ENCODE measurements at places on chromosomes 1 and 21. TPM values are rescaled to one million over a fixed set of nuclear protein-coding genes. Genes with fewer than 3 reads are reported as not detected.

FLG2 gene
- not detected for total RNA-seq

GNG12 gene
- 66.8 TPM for total RNA-seq

ZSCAN20 gene
- total RNA-seq: 1.7 TPM

ATP6V1G3 gene
- total RNA-seq: not detected

KDF1 gene
- total RNA-seq: 0.12 TPM

SYPL2 gene
- 0.10 TPM for total RNA-seq

PLA2G2F gene
- total RNA-seq: not detected

LACTBL1 gene
- not detected for total RNA-seq

CASQ2 gene
- total RNA-seq: not detected

TSSK3 gene
- total RNA-seq: not detected

ARV1 gene
- 26.0 TPM for total RNA-seq

PRAMEF6 gene
- total RNA-seq: not detected

GJA9 gene
- total RNA-seq: 0.07 TPM

PATJ gene
- 4.6 TPM for total RNA-seq

FAM163A gene
- total RNA-seq: not detected

LYST gene
- total RNA-seq: 3.6 TPM

RGS7 gene
- total RNA-seq: not detected

ZFP69B gene
- 1.2 TPM for total RNA-seq

HSD3B1 gene
- total RNA-seq: not detected

UTS2 gene
- not detected for total RNA-seq

WNT3A gene
- not detected for total RNA-seq

AQP10 gene
- not detected for total RNA-seq

MXRA8 gene
- 0.61 TPM for total RNA-seq

VTCN1 gene
- total RNA-seq: not detected

SLC25A34 gene
- not detected for total RNA-seq

PHTF1 gene
- 14.8 TPM for total RNA-seq

RHCE gene
- total RNA-seq: 0.09 TPM

ZSWIM5 gene
- total RNA-seq: 0.56 TPM

RIPPLY3 gene
- total RNA-seq: 0.46 TPM

TRABD2B gene
- 2.1 TPM for total RNA-seq

SMIM1 gene
- 1.7 TPM for total RNA-seq

LRRC8C gene
- total RNA-seq: 10.1 TPM

TNNT2 gene
- 0.39 TPM for total RNA-seq

MTMR11 gene
- total RNA-seq: 6.5 TPM

HORMAD1 gene
- total RNA-seq: 9.7 TPM

KRTAP19-3 gene
- total RNA-seq: not detected

CASQ1 gene
- total RNA-seq: not detected

RGL1 gene
- 0.68 TPM for total RNA-seq

ASCL5 gene
- total RNA-seq: 0.10 TPM

CD34 gene
- total RNA-seq: not detected

DNAI4 gene
- total RNA-seq: 0.39 TPM

RFX5 gene
- 24.6 TPM for total RNA-seq

GFI1 gene
- 0.24 TPM for total RNA-seq

ILDR2 gene
- total RNA-seq: 0.03 TPM

All from A549 treated with GW870086 at 1 μM for 4 hours (cell line).